ENCODE measurements at places on chromosomes 3 and 15.

DNA sequence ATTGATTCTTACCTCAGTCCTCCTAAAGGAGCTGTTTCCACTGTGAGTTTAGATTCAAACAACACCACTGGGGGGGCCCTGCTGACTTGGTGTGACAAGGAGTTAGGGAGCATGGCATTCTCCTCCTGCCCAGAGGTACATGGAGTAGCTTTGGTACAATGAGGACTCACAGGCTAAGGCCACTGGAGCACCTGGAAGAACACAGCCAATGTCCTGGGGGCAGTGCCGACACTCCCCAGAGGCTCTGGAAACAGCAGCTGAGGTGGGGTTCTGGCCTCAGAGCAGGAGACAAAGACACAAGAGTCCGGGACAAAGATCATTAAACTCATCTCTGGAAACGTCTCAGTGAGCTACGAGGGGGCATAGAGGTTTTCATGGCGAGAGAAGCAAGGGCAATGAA lies 69.7 kb upstream of the POMGNT2 start:
- DNase-seq = no peak

DNA sequence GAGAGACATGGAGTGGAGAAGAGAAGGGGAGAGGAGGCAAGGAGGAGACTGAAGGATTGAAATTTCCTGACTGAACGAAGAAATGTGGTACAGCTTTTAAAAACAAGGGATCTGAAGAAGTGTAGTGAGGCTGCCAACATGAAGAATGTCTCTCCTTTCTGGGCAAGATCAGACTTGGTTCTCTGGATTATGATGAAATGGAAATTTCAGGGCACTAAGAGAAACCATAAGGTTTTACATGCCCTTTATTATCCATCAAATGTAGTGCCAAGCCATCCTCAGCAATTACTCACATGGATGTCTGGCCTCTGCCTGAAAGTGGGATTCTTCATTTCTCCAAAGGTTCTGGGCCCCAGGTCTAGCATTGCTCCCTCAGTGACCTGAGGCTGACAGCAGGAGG lies 77.6 kb upstream of the CCDC80 start:
- DNase-seq = no peak

DNA sequence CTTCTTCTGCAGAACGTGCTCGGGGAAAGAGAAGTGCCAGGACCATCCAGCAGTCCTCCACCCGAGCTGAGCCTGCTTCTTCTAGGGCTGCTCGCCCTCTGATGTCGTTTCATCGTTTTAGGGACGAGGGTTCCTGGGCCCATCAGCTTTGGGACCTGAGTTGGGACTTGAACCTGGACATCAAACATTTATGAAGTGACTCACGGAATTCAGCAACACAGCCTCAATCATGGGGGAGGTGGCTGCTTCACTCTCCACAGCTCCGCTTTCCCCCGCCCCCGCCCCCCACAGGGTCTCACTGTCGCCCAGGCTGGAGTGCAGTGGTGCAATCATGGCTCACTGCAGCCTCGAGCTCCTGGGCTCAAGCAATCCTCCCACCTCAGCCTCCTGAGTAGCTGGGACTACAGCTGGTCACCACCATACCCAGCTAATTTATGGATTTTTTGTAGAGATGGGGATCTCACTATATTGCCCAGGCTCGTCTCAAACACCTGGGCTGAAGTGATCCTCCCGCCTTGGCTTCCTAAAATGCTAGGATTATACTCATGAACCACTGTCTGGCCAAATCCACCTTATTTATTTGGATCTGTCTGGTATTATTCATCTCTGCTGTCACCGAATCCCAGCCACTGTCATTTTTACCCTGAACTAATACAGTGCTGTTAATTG lies 725 bp upstream of the SCAMP2 start:
- no peak for DNase-seq

GRCh38 chr15:88187195-88187594 lies 69.3 kb downstream of the NTRK3 start:
- DNase-seq = no peak

DNA sequence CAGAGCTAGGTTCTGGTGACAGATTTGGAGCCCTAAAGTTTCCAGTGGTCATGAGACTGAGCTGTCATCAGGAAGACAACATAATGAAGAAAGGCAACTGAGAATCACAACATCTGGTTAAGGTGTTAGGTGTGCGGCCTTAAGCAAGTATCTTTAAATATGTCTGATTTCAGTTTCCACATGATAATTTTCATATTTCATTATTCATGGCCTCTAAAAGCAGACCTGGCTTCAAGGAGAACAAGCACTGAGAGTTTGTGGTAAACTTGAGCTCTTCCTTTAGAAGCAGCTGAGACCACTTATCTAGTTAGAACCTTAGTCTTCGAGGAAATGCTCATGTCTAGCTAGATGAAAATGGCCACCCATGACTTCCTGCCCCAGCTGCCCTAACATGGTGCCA lies 25.7 kb upstream of the MYLK start:
- DNase-seq = no peak

DNA sequence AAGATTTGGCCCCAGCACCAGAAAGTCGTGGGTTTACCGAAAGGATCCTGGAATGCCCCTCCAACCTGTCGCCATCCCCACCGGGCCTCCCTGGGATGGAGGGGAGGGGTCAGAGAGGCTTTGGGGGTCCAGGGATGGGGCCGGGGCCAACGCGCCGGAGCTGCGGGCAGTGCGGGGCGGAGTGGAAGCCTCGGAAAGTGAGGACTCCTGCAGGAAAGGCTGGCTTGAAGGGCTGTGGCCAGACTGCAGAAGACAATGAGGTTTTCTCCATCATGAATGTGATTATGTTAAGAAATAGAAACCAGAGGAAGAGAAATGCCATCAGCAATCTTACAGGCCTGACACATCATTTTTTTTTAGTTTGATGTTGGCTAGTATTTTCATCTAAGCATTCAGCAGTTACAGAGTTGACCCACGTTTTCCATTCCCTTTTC lies 738 bp downstream of the YEATS2 start:
- DNase-seq = peak; percentile 43

GRCh38 chr3:50181985-50182384 lies 9.4 kb upstream of the GNAT1 start:
- DNase-seq = no peak

DNA sequence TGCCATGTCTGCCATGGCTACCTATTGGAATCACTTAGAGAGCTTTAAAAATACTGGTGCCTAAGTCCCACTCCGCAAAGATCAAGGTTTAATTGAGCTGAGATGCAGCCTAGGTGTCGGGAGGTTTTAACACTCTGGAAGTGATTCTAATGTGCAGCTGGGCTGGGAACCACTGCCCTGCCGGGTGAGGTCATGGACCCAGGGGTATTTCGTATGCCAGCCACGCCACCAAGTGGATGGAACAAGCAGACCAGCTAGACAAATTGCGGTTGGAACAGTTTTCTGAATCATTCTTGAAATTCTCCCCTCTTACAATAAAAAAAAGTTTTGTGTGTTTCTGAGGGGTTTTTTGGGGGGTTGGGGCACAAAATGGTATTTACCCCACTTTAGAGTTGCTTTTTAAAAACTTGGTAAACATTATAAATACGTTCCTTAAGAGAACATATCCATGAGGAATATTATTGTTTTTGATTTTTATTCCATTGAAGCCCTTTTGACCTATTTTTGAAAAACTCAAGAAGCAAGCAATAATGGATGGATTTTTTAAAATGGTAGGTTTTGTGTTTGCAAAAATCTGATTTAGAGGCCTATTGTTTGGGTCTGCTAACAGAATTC lies 66.2 kb upstream of the CSTA start:
- DNase-seq = no peak

DNA sequence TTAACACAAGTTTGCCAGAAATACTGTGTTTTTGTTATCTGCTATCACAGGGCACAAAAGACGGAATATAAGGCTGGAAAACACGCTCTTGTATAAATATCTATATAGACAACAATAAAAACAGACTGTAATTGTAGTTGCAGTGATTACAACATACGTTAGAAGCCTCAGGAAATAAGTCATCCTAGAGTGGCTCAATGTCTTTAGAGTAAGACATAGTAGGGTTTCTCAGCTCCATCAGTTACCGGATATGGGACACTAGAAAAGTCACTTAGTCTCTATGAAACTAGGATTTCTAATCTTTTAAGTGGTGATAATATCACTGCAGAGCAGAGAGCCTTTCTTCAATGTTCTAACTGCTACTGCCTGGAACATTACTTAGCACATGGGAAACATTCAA lies 208.8 kb downstream of the STAG1 start:
- no peak for DNase-seq

- DNase-seq = no peak
Observed at GRCh38 chr3:194367992-194368841, 1.3 kb downstream of the LRRC15 start.

DNA sequence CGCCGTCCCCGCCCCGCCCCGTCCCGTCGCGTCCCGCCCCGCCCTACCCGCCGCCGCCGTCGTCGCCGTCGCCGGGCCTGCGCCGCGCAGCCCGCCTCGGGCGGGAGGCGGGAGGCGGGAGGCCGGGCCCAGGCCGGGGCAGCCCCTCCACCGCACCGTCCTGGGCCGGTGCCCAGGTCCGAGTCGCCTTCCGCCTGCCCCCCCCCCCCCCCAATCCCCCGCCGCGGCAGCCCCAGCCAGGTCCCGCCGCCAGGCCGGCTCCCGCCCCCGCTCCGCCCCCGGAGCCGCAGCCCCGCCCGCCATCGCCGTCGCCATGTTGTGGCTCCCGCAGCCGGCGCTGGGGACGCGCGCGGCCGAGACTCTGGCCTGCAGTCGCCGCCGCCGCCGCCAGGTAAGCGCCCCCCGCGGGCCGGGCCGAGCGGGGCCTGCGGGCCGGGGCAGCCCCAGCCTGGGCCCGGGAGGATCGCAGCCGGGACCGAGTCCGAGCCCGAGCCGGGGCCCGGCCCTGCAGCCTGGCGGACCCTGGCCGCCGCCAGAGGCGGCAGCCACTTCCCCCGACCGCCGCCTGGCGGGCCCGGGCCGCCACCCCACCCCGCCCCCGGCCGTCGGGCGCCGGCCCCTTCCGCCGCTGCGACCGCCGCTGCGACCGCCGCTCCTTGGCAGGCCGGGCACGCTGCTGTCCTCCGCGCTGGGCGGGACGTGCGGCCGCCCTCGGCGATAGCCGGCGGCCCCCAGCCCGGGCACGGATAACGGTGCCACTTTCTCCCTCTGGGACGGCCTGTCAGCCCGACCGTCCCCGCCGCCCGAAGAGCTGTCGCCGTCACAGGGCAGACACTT lies at the start of gene ZNF592:
Gene ZNF592 (plus strand): TSS at position 319 of the 837 bp plus-strand sequence. CDS start 34,084 bp downstream, outside the sequence.
- DNase-seq = peak; percentile 67

- no peak for DNase-seq
Observed at GRCh38 chr3:194137008-194137505, 1.1 kb downstream of the HES1 start.

Measured in activated CD4-positive, CD25-positive, alpha-beta regulatory T cell (primary cell).